ENCODE measurements at places on chromosomes 6 and 20.

- DNase-seq: no peak
These were observed 98.5 kb downstream of the F13A1 start for GRCh38 chr6:6221787-6222535.

- no peak for DNase-seq
These were observed 63.7 kb downstream of the MTFR2 start for GRCh38 chr6:136186363-136186762.

- DNase-seq: no peak
These were observed 254.4 kb upstream of the RUNX2 start for GRCh38 chr6:45073771-45074170.

- DNase-seq: no peak
These were observed 59.9 kb downstream of the EYA2 start for GRCh38 chr20:46954490-46955038.

DNA sequence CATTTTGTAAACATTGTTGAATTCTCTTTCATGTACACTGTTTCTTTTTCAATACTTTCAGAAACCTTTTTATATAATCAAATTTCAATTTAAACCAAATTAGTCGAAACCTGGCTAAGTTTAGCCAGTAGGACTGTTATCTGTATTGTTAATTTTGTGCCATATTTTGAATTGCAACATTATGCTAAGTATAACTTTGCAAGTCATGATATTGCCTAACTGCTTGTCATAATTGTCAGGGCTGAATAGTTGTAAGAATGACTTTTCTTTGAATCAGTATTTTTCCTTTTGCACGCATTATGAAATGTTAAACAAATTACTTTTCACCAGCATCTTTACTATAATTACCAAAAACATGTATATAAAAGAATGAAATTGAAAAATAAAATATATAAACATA is 82.7 kb downstream of the SAMD3 start:
- DNase-seq: no peak

Measured in stimulated activated CD8-positive, alpha-beta memory T cell treated with anti-CD3 and anti-CD28 coated beads, Interleukin-15, amount 100 ng/mL, for 4 hours (primary cell).